ENCODE measurements at places on chromosomes 13 and 19.

DNA sequence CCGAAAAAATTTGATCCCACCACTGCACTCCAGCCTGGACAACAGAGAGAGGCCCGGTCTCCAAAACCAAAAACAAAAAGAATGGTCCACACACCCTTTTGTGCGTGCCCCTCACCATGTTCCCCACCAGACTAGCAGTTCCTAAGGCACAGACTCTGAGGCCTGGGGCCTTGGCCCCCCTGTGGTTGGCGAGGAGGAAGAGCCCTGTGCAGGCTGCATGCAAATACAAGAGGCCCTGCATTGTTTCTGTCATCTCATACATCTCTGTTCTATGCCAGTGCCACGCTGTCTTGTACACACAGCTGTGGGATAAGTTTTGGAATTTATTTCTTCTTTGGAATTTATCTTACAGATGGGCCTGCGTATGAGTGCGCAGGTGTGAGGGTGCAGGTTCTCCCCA lies 4.7 kb upstream of the YJEFN3 start:
- DNase-seq, result no peak

GRCh38 chr19:15885167-15885566 lies 12.7 kb downstream of the CYP4F2 start:
- no peak for DNase-seq

DNA sequence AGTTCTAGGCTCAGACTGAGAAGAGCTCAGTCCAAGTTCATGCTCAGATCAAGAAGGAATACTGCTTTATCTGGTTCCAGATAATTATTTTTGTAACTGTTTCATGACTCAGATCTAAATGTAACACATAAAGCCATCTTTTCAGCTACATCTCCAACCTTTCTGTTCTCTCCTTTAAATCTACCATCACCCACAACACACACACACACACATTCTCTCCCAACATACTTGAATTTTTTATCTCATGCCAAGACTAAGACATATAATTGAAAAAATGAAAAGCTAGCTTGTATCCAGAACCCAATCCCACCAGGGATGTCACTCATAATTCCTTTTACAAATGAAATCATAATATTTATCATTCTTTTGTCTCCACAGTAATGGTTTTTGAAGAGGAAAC lies 7.6 kb downstream of the KATNAL1 start:
- DNase-seq, result no peak

- peak; percentile 40 for DNase-seq
Observed at GRCh38 chr19:10269333-10270179, 1.4 kb upstream of the ICAM1 start.

GRCh38 chr13:107516517-107516916 lies 698.8 kb downstream of the LIG4 start:
- DNase-seq, result no peak

DNA sequence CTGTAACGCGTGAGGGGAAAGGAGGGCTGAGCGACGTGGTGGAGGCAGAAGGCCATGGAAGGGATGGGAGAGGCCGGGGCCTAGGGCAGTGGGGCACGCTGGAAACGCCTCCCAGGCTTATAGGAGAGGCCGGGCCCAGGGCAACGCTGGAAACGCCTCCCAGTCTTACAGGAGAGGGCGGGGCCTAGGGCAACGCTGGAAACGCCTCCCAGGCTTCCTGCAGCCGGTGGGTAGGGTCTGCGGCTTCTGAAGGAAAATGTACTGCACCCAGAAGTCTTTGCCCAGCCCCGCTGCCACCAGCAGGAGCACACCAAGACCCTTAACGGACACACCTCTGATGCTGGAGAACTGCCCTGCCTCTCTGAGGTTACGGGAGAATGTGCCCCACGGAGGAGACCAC lies 9.1 kb downstream of the CACTIN start:
- DNase-seq, result no peak

GRCh38 chr13:30107521-30108136 lies 199.7 kb downstream of the KATNAL1 start:
- no peak for DNase-seq

DNA sequence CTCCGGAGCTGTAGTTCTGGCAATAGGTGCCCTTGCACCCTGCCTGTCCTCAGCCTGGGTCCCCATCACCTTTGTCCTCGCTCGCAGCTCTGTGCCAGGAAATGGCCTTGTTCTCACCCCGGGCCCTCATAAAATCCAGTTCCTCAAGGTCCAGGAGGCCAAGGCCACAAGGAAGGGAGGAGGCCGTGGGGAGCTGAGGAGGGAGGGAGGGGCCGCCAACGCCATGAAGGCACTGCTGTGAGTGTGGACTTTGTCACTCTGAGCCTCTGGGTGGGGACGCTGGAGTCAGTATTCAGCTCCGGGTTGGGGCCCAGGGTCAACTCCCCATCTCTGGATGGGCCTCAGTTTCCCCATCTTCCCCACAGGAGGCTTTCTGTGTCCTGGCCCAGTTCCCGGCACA lies 9.2 kb upstream of the GNA11 start:
- no peak for DNase-seq

DNA sequence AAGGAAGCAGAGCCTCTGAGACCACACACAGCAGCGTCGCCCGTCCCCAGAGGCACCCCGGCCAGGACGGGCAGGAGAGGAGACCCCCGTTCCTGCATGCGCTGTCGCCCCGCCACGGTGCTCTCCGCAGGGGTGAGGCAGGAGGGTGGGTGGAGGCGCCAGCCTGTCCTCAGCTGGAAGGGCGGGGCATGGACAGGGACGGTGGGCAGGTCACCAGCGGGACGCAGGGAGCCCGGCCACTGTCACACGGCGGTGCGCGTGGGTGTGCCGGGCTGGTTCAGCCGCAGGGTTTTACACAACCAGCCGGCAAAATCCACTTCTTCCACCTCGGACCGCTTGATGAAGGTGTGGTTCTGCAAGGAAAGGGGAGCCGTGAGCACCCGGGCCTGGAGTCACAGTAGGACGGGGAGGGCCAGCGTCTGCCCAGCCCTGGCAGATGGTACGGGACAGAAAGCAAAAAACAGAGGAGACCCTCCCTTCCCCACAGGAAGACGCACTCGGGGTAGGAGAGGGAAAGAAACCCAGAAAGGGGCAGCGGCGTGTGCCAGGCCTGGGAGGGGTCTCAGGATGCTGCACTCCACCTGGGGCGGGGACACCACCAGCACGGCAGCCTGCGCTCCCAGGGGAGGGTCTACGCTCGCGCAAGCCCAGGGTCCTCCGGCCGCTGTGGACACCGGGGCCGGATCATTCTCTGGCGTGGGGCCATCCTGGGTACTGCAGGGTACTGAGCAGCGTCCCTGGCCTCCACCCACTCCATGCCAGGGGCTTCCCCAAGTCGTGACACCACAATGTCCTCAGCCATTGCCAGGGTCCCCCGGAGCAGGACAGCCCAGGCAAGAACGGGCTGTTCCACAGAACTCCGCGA lies 23.9 kb upstream of the ZBTB7A start:
- no peak for DNase-seq

All from GOT3 (cell line).